Activated naive CD8-positive, alpha-beta T cell treated with anti-CD3 and anti-CD28 coated beads for 36 hours (primary cell): ENCODE measurements at places on chromosomes 11 and 22.

GRCh38 chr11:12052676-12053605, 44.5 kb upstream of the DKK3 start:
- peak; percentile 16 for DNase-seq

- no peak for DNase-seq
Observed at GRCh38 chr11:12070446-12071267, 39.7 kb upstream of the MICAL2 start.

GRCh38 chr11:64720640-64721358, 2.2 kb downstream of the NRXN2 start:
- no peak for DNase-seq

- DNase-seq = no peak
Observed at GRCh38 chr11:69278091-69278867, 15.7 kb upstream of the MYEOV start.

- no peak for DNase-seq
Observed at GRCh38 chr22:42272431-42272999, 2.1 kb upstream of the TCF20 start.

DNA sequence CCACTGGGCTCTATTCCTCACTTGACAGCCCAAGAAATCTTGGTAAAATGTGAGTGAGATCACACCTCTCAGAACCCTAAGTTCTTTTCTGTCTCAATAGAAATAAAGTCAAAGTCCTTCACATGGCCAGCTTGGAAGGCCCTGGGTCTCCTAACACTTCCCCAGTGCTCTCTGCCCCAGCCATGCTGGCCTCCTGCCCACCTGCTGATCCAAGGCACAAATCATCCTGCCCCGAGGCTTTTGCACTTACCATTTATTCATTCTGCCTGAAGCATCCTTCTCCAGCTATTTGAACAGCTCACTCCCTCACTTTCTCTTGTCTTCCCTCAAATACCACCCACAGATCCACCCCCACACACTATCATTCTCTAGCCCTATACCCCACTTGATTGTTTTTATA, 26.4 kb downstream of the ISX start:
- no peak for DNase-seq

- DNase-seq = no peak
Observed at GRCh38 chr11:85423316-85423715, 203.8 kb downstream of the DLG2 start.

DNA sequence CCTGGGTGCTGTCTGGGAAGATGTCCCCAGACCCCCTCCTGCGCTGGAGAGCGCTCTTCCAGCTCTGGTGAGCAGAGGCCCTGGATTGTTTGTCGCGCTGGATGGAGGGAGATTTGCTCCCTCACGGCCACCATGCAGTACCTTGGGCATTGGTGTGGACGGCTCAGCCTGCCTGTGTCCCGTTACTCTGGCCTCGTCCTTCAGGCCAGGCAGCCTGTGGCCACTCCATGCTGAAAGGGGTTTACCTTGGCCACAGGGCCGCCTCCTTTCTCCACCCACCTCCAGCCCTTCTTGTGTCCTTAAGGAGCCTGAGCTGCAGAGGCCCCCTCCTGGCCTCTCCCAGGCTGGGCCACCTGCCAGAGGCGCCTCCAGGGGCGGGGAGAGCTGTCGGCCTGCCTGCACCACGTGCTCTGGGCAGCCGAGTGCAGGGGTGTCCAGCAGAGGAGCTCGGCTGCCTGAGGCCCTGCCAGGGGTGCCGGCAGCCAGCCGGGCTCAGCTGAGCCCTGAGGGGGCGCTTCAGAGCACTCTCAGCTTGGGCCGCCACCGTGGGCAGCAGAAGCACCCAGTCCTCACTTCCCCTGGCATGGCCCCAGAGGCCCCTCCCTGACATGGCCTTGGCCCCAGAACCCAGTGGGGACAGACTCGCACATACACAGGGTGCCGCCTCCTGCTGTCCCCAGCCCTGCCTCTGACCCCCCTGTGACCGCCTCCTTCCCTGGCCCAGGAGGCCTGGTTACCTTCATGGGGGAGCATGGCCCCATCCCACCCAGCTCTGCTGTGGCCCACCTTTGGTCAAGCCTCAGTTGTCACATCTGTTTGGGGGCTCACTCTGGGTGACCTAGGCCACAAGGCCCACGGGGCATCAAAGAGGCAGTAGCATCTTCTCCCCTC, 3.4 kb downstream of the CCND1 start:
- DNase-seq = no peak

GRCh38 chr11:122112470-122113365, 3.3 kb downstream of the BLID start:
- DNase-seq = no peak

DNA sequence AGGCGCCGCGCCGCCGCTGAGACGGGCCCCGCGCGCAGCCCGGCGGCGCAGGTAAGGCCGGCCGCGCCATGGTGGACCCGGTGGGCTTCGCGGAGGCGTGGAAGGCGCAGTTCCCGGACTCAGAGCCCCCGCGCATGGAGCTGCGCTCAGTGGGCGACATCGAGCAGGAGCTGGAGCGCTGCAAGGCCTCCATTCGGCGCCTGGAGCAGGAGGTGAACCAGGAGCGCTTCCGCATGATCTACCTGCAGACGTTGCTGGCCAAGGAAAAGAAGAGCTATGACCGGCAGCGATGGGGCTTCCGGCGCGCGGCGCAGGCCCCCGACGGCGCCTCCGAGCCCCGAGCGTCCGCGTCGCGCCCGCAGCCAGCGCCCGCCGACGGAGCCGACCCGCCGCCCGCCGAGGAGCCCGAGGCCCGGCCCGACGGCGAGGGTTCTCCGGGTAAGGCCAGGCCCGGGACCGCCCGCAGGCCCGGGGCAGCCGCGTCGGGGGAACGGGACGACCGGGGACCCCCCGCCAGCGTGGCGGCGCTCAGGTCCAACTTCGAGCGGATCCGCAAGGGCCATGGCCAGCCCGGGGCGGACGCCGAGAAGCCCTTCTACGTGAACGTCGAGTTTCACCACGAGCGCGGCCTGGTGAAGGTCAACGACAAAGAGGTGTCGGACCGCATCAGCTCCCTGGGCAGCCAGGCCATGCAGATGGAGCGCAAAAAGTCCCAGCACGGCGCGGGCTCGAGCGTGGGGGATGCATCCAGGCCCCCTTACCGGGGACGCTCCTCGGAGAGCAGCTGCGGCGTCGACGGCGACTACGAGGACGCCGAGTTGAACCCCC, 798 bp downstream of the BCR start:
- DNase-seq = peak; percentile 35

GRCh38 chr22:20546541-20546950, 39.1 kb downstream of the MED15 start:
- no peak for DNase-seq

GRCh38 chr22:48886604-48887393, 940.9 kb downstream of the BRD1 start:
- DNase-seq = no peak

GRCh38 chr11:46617972-46618314, 590 bp downstream of the ATG13 start:
- no peak for DNase-seq

- DNase-seq = no peak
Observed at GRCh38 chr22:42927966-42928365, 70.9 kb upstream of the ARFGAP3 start.

- no peak for DNase-seq
Observed at GRCh38 chr11:102683277-102683676, 22.3 kb downstream of the MMP27 start.

DNA sequence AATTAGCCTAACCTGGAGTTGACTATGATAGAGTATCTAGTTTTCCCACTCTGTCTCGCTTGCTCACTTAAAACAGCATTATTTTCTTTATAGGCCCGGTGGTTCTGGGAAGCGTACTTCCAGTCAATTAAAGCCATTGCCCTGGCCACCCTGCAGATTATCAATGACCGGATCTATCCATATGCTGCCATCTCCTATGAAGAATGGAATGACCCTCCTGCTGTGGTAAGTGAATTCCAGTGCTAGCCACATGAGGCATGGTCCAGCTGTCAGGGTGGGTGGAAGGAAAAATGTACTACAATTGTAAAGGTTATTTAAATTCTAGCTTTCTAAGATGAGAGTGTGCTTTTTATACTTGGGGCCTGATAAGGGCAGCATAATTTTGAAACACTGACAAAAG, 76.0 kb downstream of the EXT2 start:
- no peak for DNase-seq

DNA sequence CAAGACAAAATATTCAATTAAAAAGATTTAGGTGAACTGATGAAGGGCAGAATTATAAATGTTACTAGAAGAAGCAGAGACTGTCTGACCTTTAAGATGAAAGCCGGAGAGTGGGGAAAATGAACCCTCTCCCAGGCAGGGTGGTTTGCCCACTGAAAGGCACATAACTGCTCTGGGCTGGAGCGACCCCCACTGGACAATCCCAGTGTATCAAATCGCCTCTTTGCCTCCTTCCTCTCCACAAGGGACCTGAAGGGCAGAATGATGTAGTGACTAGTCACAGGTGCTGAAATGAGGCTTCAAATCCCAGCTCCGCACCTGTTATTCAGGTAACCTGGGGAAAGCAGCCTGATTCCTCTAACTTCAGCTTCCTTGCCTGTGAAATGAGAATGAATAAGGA, 69.0 kb downstream of the EFCAB6 start:
- no peak for DNase-seq

DNA sequence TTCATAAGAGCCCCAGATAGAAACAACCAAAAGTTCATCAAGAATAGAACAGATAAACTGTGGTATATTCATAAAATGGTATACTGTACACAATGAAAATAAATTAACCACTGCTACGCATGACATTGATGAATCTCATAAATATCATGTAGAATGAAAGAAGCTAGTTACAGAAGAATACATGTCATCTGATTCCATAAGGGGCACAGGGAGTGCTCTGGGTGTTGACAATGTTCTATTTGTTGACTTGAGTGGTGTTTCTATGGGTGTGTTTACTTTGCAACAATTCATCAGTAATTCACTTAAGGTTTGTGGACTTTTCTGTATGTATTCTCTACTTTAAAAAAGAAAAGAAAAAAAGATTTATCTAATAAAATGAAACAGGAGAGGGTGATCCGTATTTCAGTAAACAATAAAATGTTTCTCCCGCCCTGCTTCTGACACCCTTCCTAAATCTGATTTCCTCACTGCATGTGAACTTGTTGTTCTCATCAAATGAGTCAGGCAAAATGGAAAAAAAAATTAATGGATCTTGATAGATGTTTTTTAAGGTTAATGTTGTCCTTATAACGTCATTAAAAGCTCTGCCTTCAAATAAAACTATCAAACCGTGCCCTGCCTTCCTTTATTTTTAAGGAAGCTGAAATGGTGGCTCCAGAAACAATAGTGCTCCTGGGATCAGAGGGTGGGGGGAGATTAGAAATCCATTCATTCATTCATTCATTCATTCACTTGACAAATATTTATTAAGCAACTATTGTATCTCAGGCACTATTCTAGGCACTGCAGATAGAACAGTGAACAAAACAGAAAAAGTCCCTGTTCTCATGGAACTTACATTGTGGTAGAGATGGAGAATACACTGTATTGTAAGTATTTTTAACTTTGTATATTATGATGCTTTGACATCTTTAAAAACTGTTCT, 77.2 kb upstream of the CD44 start:
- no peak for DNase-seq

GRCh38 chr11:105862736-105863367, 159.2 kb downstream of the MSANTD4 start:
- DNase-seq = no peak

- no peak for DNase-seq
Observed at GRCh38 chr22:28462041-28462440, 217.6 kb downstream of the TTC28 start.

DNA sequence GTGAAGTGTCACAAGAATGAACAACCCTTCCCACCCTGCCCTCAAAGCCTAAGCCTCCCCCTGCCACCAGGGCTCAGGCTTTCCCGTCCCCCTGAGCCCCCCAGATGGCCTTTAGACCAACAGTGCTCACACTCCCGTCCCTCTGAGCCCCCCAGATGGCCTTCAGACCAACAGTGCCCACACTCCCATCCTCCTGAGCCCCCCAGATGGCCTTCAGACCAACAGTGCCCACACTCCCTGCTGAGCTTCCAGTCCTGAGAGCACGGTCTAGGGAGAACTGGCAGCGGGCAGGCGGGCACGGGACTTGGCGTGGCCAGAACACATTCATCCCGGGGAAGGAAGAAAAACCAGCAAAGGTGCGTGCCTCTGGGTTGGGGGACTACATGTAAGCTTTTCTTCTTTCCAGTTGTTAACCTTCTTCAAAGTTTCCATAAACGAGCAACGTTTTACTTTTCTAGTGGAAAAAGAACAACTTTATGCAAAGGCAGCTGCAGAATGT, 2.5 kb downstream of the MRGPRG start:
- DNase-seq = no peak

DNA sequence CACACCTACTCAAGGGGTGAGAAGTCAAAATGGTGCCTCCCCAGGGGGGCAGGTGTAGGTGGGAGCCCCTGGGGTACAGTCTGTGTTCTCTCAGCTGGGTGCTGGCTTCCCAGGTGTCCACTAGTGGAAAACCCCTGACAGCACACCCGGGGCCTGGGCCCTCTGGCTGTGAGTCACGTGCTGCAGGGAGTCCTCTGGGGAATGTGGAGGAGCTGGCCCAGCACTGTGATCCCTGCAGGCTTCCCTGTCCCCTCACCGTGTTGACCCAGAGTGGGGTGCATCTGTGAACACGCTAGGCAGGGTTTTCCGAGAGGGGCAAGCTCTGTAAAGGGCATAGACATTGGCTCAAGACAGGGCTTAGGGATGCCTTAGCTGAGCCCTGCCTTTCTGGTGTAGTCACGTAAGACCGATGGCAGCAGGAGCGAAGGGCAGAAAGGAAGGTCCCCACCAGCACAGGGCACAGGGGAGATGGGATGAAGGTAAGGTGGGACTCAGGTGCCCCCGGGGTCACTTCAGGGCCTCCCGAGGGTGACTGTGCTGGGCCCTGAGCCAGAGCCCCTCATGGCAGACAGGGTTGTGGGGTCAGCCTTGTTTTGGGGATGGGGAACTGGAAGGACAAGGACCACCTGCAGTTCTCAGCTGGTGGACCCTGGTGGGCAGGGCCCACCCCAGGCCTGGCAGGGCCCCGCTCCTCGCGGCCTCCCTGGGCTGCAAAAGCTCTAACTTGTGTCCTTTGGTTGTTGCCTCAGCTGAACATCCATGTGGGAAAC, 14.1 kb downstream of the DERL3 start:
- no peak for DNase-seq

DNA sequence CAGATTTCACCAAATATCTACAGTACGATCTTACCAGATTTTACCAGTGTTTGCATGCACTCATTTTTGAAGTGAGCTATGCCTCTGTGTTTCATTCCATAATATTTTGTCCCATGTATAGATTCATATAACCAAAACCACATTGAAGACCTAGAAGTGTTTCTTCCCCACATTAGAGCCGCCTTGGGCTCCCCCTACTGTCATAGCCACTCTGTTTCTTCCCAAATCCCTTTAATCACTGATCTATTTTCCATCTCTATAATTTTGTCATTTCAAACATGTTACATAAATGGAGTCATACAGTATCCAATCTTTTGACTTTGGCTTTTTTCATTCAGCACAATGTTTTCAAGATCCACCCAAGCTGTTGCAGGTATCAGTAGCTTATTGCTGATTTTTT, 12.7 kb downstream of the MRGPRX3 start:
- DNase-seq = no peak
